GM23338 (cell line): ENCODE measurements at places on chromosomes 6 and 20. TPM values are rescaled to one million over a fixed set of nuclear protein-coding genes. Genes with fewer than 3 reads are reported as not detected.

DNA sequence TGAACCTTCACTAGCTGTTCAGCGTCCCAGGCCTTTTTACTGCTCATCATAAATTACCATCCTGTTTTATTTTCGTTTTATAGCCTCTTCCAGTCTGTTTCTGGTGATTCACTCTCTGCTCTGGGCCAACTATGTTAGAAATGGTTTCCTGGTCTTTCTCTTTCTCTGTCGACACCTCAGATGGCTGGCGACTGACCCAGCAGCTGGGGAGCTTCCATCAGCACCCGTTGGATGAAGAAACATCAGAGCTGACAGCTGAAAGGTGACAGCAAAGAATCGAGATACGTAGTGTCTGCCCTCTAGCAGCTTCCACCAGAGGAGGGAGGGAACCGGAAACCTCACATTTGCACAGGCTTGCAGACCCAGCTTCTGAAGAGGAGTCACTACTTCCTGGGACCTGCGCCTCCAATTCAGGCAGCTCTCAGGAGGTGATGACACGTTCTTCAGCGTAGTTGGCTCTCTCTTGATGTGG lies 82.9 kb upstream of the MLN start:
- DNase-seq = no peak

- DNase-seq = no peak
Observed at GRCh38 chr6:157610451-157610999, 212.5 kb upstream of the SNX9 start.

DNA sequence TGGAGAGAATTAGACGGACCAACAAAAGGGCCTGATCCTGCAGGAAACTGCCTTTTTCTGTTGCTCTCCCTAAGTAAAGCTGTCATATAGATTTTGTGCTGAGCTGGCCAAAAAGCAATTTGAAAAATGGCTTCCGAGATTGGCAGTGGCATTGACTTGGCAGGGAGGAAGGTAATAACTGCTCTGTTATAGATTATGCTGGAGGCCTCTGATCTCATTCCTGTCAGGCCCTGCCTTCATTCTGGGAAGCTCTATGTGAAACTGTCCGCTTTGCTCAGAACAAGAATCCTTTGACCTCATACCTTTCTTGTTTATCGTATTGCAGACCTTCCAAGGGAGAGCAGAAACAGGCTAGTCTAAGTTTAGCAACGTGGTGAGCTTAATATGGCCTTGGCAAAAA lies 234.4 kb downstream of the PHACTR1 start:
- no peak for DNase-seq

GRCh38 chr6:108268845-108269244 lies 8.0 kb upstream of the SNX3 start:
- DNase-seq = no peak

GRCh38 chr20:3515379-3516170 lies 44.8 kb downstream of the ATRN start:
- no peak for DNase-seq

DNA sequence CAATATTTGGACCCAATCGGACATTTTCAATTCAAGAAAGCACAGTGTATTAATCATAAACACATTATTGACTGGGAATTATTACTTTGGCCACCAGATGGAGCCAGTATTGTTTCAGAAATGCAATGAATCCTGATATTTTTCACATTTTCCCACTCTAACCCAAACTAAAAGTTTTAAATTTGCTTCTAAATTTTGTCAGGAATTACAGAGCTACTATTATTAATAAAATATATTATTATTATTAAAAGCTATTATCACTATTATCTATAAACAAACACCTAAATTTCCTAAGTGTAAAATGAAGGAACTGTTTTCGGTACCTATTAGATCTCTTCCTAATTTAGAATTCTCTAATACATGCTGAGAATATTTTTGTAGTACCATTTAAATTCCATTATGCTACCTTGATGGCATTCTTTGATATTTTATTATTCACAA lies 245.3 kb downstream of the OGFRL1 start:
- peak; percentile 39 for DNase-seq

RCAN2 gene
- total RNA-seq = 6.3 and 9.3 TPM in 2 replicates

RIPOR3 gene
- total RNA-seq = 6.0 and 6.3 TPM in 2 replicates

ADGRF1 gene
- total RNA-seq = not detected in 2 replicates
